Effector memory CD4-positive, alpha-beta T cell (primary cell): ENCODE measurements at places on chromosomes 6 and 20.

- no peak for DNase-seq
Measured at GRCh38 chr6:111411046-111411445, 72.0 kb downstream of the REV3L start.

DNA sequence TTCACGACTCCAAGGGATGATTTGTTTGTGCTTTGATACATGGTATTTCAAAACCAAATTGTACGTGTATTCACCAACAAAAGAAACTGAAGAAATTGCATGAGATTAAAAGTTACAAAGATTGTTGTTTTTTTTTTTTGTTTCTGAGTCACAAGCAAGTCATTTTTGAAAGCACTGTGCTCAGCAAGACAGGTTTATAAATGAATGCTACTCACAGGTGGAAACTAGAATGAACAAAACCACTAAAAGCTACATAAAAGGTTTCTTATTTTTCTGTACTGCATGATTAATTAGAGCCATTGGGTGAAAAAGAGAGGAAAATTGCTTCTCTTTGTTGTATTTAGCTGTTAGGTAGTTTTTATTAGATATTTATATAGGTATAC is 90.2 kb upstream of the RIPOR2 start:
- no peak for DNase-seq

DNA sequence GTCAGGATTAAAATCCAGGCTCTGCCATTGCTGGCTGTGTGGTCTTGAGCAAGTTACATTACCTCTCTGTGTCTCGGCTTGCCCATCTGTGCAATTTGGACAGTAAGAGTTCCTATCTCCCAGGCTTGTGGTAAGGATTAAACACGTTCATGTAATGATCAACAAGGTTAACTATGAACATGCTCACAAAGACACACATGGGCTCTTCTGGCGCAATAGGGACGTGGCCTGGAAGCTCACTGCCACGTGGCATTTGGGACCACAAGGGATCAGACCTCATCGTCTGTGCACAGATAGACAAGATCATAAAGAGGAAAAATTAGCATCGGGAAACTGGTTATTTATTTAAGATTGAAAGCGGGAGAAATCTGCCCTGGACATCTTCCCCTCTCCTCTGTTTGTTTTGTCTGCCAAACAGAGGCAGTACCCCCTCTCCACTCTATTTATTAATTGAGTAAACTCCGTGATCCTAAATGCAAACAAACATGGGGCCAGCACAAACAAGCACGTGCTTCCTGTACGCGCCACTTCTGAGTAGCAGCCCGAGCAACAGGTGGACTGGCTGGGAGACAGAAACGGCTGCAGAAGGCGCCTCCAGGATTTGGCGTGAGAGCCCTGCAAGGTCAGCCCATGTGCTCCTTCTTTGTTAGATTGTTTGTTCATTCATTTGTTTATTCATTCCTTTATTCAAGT is 95.0 kb downstream of the CDH26 start:
- no peak for DNase-seq

GRCh38 chr6:14401246-14401645 is 283.7 kb downstream of the CD83 start:
- no peak for DNase-seq

GRCh38 chr20:24690408-24690807 is 221.0 kb downstream of the SYNDIG1 start:
- DNase-seq = no peak

GRCh38 chr6:134555672-134556071 is 237.8 kb upstream of the SGK1 start:
- no peak for DNase-seq

GRCh38 chr20:2164966-2165365 is 63.3 kb downstream of the STK35 start:
- DNase-seq = no peak

DNA sequence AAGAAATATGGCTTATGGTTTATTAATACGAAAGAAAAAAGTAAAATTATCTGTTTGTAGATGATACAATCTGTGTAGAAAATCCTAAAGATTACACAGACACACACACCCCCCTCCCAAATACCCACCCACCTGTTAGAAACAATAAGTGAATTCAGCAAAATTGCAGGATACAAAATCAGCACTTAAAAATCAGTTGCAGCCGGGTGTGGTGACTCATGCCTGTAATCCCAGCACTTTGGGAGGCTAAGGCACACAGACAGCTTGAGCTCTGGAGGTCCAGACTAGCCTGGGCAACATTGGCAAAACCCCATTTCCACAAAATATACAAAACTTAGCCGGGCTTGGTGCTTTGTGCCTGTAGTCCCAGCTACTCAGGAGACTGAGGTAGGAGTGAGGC is 42.3 kb downstream of the NINL start:
- DNase-seq = no peak

GRCh38 chr6:83092756-83093399 is 25.4 kb downstream of the DOP1A start:
- DNase-seq = no peak

DNA sequence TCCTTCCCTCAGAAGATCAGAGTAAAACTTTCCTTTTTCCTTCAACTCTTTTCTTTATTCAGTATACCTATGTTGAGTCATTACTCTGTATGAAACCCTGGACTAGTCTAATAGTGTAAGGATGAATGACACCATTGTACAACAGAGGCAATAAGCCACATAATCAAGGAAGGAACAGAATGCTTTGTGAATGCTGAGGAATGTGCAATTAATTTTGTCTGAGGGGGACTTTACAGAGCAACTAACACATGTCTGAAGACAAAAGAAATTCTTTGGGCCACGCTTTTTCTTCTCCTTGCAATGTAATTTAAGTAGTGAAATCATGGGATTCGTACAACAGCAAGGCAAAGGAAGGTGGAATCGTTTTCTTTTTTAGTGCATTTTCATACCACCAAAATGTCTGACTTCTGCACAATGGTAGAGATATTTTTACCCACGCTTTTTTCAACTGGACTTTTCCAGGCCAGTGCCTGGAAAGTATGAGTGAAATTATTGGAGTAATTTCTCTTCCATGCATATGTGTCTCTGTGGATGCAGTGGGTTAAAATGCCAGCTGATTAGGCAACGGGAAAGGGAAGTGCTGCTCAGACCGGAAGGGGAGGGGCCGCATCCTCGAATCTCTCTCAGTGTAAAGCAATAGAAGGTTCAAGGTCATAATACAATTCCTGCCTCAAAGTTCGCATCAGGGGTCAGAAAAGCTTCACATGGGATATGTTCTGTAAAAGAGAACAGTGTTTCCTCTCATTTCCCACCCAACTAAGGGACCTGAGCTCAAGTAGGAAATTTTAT is 89.9 kb upstream of the MTHFD1L start:
- DNase-seq = no peak

- DNase-seq = no peak
Measured at GRCh38 chr6:36836111-36837021, 2.9 kb downstream of the CPNE5 start.

- no peak for DNase-seq
Measured at GRCh38 chr20:14986026-14986655, 648.7 kb upstream of the FLRT3 start.

DNA sequence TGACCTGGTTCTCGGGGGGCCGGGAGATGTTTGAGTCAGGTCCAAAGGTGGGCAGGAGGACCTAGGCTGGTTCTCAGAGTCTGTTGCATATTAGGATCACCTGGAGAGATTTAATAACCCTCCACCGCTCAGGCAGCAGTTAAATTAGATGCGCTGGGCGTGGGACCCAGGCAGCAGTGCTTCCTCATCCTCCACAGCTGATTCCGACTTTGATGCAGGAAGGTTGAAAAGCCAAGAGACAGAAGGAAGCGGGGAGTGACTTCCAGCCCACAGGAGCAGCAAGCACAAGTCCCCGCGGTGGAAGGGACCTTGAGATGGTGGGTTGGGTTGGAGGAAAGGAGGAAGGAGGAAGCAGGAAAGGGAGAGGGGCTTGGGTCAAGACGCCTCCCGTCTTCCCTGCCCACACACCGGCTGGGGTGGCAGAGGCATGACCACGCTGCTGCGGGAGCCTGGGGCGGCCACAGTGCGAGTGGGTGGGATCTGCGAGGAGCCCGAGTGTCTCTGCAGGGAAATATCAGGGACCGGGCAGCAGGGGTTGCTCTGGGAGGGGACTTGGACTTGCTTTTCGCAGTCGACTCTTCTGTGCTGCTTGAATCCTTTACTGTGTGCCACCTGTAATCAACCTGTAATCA is 146.0 kb downstream of the PHACTR3 start:
- no peak for DNase-seq

DNA sequence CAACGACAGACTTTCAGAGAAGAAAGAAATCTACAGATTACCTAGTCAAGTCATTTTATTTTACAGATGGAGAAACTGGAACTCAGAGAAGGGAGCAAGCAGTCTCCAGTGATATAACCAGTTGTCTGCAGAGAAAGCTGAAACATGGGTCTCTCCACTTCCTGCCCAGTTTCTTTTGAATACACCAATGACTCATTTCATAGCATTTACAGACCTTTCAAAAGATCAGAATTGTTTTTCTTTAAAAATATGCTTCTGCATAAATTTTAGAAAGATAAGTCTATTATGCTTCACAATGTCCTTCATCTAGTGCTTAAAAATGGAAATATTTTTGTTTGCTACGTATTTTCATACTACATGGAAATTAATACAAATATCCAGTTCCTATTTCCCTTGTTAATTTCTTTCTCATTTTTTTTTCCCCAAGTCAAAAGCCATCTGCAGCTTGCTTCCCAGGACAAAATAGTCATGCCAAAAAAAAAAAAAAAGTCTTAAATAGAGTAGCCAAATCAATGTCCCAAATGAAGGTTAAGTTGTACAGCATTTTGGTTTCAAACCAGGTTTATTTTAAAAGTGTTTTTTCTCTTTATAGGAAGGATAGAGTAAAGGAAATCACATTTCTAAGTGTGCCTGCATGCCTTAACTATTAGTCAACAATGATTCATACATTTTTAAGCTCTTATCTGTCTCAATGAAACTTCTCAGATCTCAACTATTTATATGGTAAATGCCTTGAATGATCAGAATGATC is 36.9 kb downstream of the ARHGAP18 start:
- DNase-seq = no peak

- no peak for DNase-seq
Measured at GRCh38 chr6:118281291-118281690, 266.8 kb upstream of the PLN start.

GRCh38 chr6:53107091-53107490 is 41.5 kb downstream of the GCM1 start:
- DNase-seq = no peak
